Stimulated activated CD4-positive, alpha-beta T cell treated with anti-CD3 and anti-CD28 coated beads, Interleukin-1b, Interleukin-23, amount 100 ng/mL, for 48 hours (primary cell): ENCODE measurements at places on chromosomes 11 and 22.

GRCh38 chr22:21796863-21797262 is 61.3 kb upstream of the YPEL1 start:
- DNase-seq, result no peak

DNA sequence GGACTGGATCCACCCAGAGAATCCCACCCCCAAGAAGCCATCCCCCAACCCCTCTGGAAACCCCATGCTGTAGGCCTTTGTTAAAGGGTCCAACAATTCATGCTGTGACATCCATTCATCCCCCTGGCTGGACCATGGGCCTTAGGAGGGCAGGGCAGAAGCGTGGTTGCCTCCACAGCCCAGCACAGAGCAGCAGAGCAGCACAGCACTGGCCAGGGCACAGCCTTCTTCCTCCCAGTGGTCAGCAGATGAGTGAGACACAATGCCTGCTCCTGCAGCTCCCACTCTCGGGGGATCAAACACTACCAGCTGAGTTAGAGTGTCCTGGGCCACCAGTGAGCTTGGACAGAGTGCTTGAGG is 84.5 kb upstream of the LINC01488 start:
- no peak for DNase-seq

DNA sequence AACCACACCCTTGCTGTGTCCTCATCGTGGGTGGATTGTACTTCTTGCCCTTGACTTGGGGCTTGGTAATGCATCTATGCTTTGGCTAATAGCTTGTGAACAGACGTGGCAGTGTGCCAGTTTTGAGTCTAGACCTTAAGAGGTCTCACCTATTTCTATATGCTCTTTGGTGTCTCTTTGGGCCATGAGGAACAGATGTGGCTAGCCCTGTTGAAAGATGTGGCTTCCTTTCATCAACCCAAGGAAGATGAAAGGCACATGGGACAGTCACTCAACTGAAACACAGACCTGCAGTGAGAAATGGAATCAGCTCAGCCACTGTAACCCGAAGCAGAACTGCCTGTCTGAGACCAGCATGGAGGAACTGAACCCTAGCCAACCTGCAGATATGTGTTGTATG is 7.9 kb upstream of the NELL1 start:
- no peak for DNase-seq

DNA sequence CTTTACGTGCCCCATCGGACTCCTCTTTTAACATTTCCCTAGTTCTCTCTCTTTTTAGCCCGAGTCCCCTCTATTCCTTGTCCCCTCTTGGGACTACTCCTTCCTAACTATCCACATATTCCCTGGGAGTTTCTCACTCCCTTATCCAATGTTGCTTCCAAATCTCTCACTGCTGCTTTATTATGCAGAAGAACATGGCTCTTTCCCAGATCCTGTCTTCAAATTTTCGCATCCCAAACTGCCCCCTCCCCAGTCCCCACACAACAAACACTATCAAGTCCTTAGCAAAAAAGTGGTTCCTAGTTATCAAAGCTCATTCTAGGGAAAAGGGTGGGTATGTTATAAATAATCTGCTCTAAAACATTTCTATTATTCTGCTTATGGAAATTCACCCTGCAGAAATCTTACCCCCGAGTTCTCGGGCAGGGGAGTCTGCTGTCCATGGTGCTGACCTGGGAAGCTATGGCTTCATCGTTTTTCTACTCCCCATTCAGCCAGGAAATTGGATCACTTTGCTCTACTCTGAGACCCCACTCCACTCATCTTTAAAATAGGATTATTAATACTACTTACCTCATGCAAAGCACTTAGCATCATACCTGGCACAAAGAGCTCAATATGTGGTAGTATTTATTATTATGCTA is 393.5 kb downstream of the BUD13 start:
- no peak for DNase-seq

GRCh38 chr11:115085461-115086210 is 407.3 kb downstream of the NXPE2 start:
- DNase-seq, result no peak
